ENCODE measurements at places on chromosomes 5 and 9. TPM values are rescaled to one million over a fixed set of nuclear protein-coding genes. Genes with fewer than 3 reads are reported as not detected.

GRCh38 chr9:111662576-111663300, 1.3 kb downstream of the GNG10 start:
- peak; percentile 34 for DNase-seq
- H3K4me3 ChIP-seq: peak overlapping the region; percentile 73
- peak overlapping the region; percentile 68 for H3K27ac ChIP-seq
- H3K27me3 ChIP-seq: no peaks in the 10 kb centered on the region

- H3K4me1 ChIP-seq: peaks cover 20% of the 10 kb centered on the region
- H3K36me3 ChIP-seq: peaks cover 18% of the 10 kb centered on the region
- no peaks in the 10 kb centered on the region for H3K27me3 ChIP-seq
- peak overlapping the region; percentile 98 for H3K27ac ChIP-seq
These were observed 1.0 kb downstream of the TBC1D2 start for GRCh38 chr9:98254228-98255060.

DNA sequence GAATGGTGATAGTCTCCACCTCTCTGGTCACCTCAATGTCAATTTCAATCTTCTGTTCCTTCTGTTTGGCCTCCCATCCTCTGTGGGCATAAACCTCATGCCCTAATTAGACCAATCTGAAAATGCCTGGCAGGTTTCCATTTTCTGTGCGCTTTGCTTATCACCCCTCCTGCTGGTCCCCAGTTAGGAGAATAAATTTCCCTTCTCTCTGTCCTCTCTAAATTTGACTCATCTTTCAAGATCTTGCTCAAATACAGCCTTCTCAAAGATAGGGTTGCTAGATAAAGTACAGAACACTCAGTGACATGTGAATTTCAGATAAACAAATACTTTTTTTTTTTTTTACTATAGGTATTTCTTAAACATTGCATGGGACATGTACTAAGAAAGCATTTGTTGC, 69.4 kb upstream of the CD180 start:
- H3K4me1 ChIP-seq: peaks cover 40% of the 10 kb centered on the region
- no peaks in the 10 kb centered on the region for H3K27me3 ChIP-seq
- no peak for DNase-seq
- H3K27ac ChIP-seq: no peak overlapping the region
- no peaks in the 10 kb centered on the region for H3K36me3 ChIP-seq
- H3K4me3 ChIP-seq: no peak overlapping the region

DNA sequence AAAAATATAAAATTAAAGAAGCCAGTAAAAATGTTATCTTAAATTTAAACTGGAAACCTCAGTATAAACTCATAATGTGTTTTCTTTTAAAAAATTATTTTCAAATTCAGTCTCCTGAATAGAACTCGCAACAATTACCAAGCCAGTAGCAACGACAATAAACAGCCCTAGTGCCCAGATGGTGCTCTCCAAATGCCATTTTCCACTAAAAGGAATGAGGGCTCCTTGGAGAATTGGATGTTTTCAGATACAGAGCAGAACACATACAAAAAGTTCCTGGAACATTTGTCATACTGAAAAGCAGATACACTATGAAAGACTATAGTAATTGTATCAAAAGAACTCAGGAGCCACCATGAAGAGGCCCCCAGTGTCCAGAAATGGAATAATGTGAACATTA, 97.4 kb downstream of the TMC1 start:
- H3K4me3 ChIP-seq: no peak overlapping the region
- no peak for DNase-seq
- no peak overlapping the region for H3K27ac ChIP-seq

DNA sequence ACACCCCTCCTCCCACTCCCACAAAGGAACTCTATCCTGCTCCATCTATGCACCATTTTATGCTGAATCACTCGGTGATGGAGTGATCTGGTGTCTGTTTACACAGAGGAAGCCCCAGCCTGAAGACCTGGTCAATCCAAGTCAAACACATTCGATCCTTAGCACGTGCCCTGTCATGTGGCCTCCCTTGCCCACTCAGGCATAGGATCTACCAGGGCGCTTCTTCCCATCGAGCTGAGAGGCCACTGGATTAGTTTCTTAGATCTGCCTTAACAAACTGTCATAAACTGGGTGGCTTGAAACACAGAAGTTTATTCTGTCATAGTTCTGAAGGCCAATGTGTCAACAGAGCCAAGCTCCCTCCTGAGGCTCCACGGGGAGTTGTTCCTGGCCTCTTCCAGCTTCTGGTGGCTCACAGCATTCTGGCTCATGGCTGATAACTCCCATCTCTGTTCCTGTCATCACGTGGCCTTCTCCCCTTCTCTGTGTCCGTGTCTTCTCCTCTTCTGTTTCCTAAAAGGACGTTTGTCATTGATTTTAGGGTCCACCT, 34.2 kb downstream of the FOXI1 start:
- no peak overlapping the region for H3K27ac ChIP-seq
- no peaks in the 10 kb centered on the region for H3K36me3 ChIP-seq
- no peak for DNase-seq

DNA sequence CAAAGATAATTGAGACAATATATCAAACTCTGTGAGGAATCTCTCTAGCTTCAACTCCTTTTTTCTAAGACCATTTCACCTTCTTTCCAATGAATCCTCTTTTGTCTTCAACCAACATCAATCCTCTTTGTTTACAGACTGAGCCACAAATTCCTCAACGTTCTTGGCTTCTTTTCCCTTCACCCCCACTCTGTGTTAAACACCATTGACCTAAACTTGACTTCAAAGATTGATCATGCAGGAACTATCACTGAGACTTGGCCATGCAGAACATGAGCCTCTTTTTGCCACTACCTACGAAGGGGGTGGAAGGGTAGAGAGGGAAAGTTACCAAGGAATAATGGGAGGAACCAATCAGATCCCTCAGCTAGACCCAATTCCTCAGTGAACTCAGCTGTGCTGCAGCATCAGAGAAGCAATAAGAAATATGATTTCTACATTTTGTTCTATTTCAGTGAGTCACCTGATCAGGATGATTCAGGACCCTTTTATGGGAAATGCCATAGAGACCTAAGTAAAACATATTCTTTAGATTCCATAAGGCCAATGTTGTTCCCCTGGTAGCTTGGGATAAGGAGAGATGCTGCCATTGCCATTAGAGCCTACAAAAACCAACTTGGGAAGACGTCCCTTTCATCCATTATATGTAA, 187.7 kb upstream of the RGMB start:
- H3K4me1 ChIP-seq: no peaks in the 10 kb centered on the region
- H3K36me3 ChIP-seq: no peaks in the 10 kb centered on the region
- H3K27me3 ChIP-seq: no peaks in the 10 kb centered on the region
- DNase-seq: no peak
- no peak overlapping the region for H3K27ac ChIP-seq

DNA sequence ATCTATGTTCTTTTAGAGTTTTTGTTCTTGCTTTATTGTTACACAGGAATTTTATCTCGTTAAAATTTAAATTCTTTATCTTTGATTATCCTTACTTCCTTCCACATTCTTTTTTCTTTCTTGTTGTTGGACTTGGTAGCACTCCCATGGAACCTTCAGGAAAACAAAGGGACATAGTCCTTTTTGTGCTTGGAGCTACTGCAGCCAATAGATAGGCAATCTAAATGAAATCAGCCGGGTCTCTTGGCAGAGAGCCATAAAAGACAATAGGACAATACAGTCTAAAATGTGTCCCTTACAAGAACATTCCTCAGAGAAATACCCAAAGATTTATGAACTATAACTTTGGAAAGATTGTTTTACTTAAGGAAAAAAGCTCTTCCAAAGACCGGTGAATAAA, 548.1 kb upstream of the C9orf72 start:
- no peak overlapping the region for H3K27ac ChIP-seq
- H3K27me3 ChIP-seq: no peaks in the 10 kb centered on the region
- H3K36me3 ChIP-seq: no peaks in the 10 kb centered on the region
- H3K4me1 ChIP-seq: no peaks in the 10 kb centered on the region
- H3K4me3 ChIP-seq: no peak overlapping the region

DNA sequence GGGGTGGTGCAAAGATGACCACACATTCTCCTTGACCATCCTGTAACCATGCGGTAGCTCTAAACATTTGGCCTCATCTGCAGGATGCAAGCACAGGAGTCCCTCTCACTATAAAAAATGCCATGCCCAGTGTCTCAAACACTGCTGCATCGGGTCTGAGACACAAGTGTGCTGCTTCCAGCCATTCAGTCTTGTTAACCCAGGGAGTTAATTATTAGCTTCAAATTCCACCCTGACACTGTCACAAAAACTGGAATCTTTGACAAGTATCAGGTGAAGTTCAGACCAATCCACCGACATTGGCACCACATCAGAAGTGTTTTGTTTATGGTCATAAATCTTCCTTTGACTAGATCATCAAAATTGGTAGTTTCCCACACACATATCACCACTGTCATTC, 119.1 kb upstream of the RASEF start:
- H3K4me3 ChIP-seq: no peak overlapping the region
- H3K4me1 ChIP-seq: peaks cover 4% of the 10 kb centered on the region

MEGF9 gene
- 17.6 TPM for polyA plus RNA-seq

FCN2 gene
- 0.04 TPM for polyA plus RNA-seq

FBP1 gene
- 259 TPM for polyA plus RNA-seq

All from large intestine (tissue), 12 donors.